ENCODE measurements at places on chromosomes 16 and 17.

DNA sequence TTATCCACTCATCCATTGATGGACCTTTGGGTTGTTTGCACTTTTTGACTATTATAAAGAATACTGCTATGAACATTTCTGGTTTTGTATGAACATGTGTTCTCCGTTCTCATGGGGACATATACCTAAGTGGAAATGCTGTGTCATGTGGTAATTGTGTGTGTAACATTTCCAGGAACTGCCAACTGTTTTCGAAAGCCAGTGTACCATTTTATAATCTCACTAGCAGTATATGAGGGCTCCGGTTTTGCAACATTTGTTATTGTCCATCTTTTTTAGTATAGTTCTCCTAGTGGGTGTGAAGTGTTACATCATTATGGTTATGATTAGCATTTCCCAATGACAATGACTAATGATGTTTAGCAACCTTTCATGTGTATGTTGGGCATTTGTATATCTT lies 5.1 kb upstream of the TRIM25 start:
- DNase-seq, result peak; percentile 81

GRCh38 chr16:12548270-12548983 lies 255.3 kb downstream of the CPPED1 start:
- DNase-seq, result no peak

DNA sequence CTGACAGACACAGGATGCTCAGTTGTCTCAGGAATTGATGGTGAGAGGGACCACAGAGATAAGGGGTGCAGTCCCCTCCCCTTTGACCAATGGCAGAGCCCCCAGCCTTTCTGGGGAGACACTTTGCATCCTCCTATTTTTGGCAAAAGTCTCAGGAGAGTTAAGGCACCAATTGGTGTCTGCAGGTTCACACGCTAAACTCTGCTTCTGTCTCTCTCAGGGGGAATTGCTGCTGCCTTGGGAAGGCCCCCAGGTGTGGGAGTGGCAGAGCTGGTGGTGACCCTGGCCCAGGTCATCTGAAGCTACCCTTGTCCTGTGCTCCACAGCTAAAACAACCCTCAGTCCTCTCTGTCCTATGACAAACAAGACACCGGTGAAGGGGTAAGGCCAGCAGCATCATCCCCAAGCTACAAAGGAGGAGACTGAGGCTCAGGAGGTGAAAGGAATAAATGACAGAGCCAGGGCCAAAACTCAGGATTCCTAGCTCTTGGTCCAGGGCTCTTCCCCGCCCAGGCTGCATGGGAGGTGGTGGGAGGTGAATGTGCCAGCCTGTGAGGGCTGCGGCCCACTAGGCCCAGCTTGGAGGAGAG lies 20.3 kb downstream of the OSBPL7 start:
- DNase-seq, result no peak

DNA sequence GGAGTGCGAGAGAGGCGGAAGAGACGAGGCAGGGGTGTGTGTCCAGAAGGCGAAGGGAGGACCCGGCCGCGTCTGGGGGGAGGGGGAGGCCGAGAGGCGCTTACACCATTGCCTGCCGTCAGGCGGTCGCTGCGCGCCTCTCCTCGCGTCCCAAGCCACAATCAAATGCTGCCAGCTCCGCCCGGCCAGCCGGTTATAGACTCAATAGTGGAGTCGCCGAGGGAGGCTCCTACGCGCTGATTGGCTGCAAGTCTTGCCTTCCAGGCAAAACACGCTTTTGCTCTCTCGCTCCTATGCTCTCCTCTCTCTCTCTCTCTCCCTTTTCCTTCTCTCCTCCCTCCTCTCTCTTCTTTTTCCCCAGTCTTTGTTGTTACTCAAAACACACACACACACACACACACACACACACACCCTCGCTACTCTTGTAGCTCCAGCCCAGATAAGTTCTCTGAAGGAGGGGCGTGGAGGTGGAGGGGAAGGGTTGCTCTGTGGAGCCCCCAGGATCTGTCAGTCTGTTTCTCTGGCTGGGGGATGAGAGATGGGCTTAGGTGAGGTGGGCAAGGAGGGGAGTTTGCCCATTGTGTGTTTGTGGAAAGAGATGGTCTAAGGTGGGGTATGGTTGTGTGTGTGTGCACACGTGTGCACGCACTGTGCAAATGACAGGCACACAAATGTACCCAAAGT lies at the start of gene DLX3:
Gene DLX3, minus strand, starts transcription at position 170 of the 684 bp plus-strand sequence. CDS start 226 bp downstream, outside the sequence.
- peak; percentile 76 for DNase-seq

- no peak for DNase-seq
Measured at GRCh38 chr17:32441886-32442285, 2.4 kb upstream of the PSMD11 start.

DNA sequence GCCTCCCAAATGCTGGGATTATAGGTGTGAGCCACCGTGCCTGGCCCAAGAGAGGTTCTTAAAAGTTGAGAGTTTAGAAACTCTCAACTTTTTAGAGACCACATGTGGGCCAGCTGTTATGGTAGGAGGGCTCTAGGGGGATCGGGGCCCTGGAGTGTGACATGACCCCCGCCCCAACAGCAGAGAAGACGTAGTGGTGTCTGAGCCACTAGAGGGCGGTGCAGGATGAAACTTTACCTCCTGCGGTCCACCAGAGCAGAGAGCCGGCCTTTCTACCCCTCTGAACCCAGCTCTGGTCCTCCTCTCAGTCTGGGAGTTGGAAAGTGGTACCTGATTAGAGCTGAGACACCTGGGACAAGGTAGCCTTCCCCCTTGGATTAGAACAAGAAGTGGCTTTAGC lies 7.4 kb downstream of the CDK5RAP3 start:
- DNase-seq, result peak; percentile 87

DNA sequence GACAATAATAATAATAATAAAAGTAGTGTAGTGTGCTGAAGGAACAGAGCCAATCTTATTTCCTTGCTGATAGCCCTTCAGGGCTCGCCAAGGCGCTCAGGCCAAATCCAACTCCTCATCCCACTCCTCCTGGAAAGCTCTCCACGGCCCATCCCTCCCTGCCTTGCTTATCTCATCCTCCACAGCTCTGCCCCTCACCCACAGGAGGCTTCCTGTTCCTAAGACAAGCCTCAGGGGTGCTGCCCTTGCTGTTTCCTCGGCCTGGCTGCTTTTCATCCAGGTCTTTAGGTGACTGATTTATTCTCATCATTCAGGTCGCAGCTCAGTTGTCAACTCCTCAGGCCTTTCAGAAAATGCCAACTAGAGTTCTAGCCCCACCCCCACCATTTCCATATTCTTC lies 11.2 kb downstream of the GTF3C1 start:
- peak; percentile 37 for DNase-seq

- no peak for DNase-seq
Measured at GRCh38 chr16:87740441-87740840, 25.3 kb downstream of the KLHDC4 start.

DNA sequence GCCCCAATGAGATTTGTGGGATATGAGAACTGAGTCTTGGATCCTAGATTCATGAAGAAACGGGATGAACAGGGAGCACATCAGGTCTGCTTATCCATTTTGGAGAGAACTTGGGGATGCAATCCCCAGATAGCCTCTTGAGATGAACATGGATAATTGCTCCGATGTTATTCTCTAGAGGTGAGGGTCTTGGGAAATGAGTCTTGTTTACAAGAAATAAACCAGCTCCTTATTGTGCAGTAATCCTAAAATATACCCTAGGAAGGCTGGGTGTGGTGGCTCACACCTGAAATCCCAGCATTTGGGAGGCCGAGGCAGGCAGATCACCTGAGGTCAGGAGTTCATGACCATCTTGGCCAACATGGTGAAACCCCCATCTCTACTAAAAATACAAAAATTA lies at the start of gene OR1D2:
Gene OR1D2, minus strand, starts transcription at position 101 of the 400 bp plus-strand sequence. CDS start 11,426 bp downstream, outside the sequence.
- DNase-seq, result no peak

DNA sequence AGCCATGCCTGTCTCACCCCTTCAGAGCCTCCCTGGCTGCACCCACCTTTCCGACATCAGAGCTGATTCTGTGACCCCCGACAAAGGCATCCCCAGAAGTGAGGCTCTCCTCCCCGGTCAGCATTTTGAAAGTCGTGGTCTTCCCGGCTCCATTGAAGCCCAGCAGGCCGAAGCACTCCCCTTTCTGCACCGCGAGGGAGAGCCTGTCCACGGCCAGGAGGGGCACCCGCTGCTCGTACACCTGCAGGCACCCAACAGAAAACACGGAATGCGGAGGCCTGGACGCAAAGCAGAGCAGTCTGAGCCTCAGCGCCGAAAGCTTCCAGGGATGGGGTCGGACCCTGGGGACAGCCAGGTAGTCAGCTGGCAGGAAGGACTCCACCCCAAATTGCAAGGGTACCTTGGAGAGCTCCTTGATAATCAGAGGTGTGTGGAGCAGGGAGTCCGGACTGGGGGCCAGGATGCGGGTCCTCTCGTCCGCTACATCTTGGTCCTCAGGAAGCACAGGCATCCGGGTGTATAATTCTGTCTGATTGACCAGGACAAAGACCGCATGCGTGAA lies 13.1 kb upstream of the RNPS1 start:
- no peak for DNase-seq

DNA sequence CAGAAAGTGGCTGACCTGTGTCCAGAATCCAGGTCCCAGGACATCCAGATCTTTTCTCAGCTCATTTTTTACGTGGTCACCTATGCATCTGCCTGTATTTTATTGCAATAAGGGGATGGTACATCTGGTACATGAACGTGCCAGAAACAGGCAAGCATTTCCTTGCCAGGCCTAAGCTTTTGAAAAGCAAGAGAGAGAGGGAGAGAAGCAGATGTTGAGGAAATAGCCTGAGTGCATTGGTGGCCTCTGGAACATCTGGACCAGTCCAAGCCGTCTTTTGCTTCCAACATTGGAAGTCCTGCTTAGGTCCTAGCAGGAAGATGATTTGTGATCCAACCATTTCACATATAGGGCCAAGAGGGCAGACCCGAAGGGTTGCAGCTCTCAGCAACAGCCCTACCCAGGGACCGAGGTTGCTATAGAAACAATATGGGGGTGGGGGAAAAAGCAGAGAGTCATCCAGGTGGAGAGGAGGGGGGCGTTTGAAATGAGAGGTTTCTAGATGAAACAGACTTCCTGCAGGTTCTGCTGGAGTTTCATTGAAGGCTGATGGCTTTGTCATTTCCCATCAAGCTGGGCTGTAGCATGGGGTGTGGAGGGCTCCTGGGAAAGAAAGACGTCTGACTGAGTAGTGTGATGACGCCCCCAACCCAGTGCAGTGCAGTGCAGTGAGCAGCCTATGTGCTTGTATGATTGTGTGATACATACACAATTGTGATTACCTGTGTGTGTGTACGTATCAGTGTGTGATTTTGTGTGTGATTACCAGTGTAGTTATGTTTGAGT lies 61.6 kb downstream of the SHISA6 start:
- no peak for DNase-seq
